ENCODE measurements at places on chromosomes 5 and 9. TPM values are rescaled to one million over a fixed set of nuclear protein-coding genes. Genes with fewer than 3 reads are reported as not detected.

Gene DNM1
- 1.4 TPM for total RNA-seq

Gene CAMK2A
- 0.04 TPM for total RNA-seq

Gene CNTNAP3
- total RNA-seq: 8.7 TPM

Gene EIF4E1B
- not detected for total RNA-seq

Gene FGF1
- total RNA-seq: 1.0 TPM

Gene LHX2
- total RNA-seq: not detected

Gene GMCL2
- not detected for total RNA-seq

Gene PCDHA9
- total RNA-seq: not detected

Gene HRH2
- not detected for total RNA-seq

Measured in foreskin keratinocyte (primary cell).